ENCODE measurements at places on chromosomes 13 and 19.

DNA sequence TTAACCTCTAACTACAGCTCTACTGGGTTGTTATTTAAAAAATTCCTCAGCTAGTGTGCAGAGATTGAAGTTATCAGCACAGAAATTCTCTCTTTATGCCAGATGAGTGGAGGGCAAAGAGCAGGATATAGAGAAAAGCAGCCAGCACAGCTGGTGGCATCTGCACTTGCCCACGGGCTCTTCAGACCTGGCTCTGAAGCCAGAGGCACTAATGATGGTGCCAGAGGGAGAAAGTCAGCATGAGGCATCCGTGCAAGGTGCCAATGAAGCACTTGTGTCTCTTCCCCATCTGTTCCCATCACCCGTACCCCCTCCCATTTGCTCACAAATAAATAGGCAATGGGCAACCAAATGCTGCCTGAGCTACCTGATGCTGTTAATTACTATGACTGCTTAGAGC is 138.9 kb downstream of the OLFM4 start:
- DNase-seq: no peak

GRCh38 chr19:10086591-10087192 is 575 bp downstream of the SHFL start:
- no peak for DNase-seq

- no peak for DNase-seq
These were observed 23.3 kb downstream of the PRR12 start for GRCh38 chr19:49614096-49614833.

DNA sequence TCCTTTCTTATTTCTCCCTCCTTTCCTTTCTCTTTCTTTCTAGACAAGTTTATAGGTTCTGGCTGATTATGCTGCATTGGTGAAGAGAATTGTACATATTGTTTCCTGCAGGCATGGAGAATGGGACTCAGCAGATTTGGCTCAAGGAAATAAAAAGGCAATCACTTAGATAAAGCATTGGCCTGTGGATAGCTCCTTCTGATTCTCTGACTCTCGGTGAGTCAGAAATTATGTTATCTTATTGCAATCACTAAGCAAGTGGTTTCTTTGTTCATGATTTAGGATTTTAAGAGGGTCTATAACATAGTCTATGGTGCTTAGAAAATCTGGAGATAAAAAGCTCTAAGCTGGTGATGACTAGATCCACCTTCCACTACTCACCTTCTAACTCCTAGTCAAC is 54.0 kb upstream of the POSTN start:
- no peak for DNase-seq

GRCh38 chr13:57314897-57315520 is 148.0 kb downstream of the PRR20E start:
- peak; percentile 3 for DNase-seq

DNA sequence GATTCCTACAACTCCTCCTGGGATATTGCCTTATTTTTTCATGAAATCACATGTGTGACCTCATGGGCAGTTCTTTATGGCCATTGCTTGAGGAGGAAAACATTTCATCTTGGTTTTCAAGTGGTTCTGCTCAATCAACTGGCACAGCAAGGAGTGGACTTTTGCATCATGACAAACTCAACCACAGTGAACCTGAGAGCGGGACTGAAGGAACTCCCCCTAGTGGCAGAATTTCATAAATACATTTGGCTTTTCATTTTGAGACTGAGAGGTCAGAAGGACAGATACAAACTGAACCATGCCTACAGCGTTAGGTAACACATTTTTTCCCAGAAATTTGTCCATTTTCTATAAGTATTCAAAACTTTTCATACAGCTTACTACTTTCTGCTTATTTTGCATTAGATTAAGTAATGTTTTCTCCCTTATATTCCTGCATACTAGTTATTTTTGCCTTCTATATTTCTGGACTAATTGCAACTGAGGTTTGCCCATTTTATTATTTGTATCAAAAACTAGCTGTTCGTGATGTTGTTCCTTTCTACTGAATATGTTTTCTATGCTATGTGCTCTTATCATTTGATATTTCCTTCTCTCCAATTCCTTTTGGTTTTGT is 13.4 kb upstream of the SIGLEC12 start:
- DNase-seq: peak; percentile 47

- no peak for DNase-seq
These were observed 8.4 kb downstream of the NPHS1 start for GRCh38 chr19:35843676-35844481.

DNA sequence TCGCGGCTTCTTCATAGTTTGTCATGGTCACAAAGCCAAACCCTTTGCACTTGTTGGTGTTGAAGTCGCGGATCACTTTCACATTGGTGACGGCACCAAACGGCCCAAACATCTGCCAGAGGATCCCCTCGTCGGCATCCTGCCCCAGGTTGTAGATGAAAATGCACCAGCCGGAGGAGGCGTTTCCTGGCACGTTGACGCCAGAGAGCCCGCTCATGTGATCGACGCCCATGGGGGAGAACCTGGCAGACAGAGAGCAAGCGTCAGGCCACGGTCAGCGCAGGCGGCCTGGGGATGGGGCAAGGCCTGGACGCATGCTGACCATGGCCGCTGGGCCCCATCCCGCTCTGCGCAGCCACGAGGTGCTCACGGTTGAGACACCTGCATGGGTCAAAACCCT is 20.1 kb upstream of the TIMM44 start:
- no peak for DNase-seq

GRCh38 chr19:45195764-45196163 is 17.2 kb downstream of the BLOC1S3 start:
- DNase-seq: no peak

DNA sequence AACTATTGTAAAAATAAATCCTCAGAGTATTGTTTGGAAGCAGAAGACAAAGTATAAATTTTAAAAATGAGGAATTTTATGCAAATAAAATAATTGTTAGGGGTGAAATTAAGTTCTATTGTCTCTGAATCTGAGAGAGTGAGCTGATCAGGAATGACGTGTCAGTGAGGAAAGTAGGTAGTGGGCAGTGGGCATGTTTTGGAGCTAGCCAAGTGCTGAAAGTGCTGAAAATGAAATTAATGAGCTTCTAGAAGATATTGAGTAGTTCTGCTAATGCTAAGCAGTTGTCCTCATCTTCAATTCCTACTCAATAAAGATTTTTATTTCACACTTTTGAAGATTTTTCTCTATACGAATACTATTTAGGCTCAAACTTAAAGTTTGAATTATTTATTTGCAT is 1167.8 kb upstream of the PCDH20 start:
- DNase-seq: no peak

- DNase-seq: no peak
These were observed 161.5 kb downstream of the DLEU7 start for GRCh38 chr13:50682002-50682401.

DNA sequence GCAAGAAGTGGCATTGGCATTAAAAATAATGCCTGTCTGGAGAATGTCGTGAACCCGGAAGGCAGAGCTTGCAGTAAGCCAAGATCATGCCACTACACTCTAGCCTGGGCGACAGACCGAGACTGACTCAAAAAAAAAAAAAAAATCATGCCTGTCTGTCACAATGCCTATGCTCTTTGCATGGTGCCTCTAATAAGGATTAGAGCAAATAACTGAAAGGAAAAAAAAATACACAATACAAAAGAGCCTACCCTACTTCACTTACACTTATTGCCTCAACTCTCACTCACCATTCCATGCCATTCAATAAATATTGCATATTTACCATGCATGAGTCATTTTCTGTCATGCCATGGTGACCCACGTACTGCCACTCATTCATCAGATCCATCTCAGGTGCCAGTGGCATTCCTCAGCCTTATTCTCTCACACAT is 49.1 kb downstream of the TBC1D4 start:
- DNase-seq: no peak

DNA sequence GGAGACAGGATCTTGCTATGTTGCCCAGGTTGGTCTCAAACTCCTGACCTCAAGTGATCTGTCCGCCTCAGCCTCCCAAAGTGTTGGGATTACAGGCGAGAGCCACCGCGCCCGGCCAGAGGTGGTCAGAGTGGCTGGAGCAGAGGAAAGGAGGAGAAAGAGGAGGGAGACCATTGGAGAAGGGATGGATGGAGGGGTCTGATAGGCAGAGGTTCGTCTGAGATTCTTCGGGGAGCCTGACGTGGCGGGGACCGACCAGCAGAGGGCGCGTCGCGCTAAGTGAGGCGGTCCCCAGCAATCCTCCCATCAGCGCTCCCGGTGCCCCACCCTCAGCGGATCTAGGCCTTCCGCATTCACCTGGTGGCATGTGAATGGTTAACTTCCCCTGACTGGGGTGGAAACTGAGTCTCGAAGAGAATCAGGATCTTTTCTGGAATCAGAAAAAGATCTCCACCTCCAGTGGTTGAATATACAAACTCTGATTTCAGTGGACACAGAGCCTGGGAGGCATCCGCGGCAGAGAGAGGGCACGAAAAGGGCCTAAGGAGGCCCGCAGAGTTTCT is 8.8 kb downstream of the GTPBP3 start:
- DNase-seq: peak; percentile 75

DNA sequence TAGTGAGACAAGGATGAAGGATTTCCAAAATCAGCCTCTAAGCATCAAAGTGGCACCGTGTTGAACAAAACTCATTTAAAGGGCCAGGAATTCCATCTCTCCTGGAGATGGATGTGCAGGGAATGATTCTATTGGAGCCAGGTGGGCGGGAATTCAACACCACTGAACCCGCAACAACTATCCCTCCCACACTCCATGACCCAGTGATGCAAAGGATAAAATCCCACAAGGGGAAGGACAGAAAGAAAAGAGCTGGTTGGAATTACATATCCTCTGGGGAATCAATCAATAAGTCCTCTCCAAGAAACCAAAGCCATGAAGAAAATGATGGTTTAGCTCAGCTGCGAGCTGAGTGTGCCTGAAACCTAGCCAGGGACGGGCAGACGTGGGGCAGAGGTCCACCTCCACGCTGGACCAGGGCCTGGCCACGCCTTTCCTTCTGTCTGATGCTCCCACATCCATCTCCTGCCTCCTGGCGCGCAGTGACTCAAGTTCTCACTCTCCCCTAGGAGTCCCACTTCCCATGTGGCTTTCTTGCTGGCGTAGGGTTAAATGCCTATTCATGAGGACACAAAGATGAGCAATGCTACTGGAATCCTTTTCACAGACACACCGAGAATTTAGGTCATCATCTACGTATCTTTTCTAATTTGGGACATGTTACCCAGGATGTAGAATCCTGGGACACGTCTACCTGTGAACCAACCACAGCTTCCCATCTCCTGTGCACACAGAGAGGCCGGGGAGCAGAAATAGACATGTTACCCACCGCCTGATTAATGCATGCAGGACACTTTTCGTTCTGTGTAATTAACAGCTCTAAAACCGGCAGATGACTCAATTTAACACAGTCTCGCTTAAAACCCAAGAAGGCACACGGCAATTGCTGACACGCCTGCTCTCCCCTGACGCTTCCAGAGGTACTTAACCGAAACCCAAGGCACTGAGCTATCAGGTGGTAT is 48.6 kb downstream of the PEPD start:
- no peak for DNase-seq

DNA sequence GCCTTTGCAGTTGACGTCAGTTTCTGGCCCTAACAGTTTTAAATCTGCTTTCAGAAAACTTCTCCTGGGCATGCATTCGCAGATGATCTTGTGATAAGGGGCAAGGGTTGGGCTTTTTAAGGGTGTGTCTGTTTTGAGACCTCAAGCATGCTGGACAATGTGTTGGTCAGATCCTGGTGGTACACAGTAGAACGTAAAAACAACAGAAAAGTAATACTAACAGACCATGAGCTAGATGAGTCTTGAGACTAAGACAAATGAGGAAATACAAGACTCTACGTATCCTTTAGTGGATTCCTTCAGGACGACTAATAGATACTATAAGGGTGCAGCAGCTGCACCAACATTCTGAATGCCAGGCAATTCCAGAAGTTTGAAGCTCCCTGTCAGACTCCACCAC is 237.6 kb downstream of the DNAJC15 start:
- no peak for DNase-seq

DNA sequence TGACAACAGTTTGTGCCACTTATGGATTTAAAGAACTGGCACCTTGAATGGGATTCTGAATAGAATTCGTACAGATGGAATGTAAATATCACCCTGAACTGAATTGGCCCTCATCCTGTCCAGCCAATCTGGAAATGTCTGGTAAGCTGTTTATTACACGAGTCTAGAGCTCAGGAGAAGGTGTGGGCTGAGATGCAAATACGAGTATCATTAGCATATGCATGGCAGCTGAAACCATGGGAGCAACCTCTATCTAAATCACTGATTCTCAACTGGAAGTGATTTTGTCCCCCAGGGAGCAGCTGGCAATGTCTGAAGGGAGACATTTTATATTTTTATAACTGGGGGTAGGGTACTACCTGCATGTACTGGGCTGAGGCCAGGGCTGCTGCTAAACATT is 15.6 kb upstream of the VWA8 start:
- DNase-seq: no peak

- DNase-seq: peak; percentile 51
These were observed 399 bp upstream of the SPTBN4 start for GRCh38 chr19:40466219-40466984.

- DNase-seq: no peak
These were observed 429.0 kb upstream of the MIR17HG start for GRCh38 chr13:90918536-90918935.

- no peak for DNase-seq
These were observed 45.3 kb downstream of the CERS4 start for GRCh38 chr19:8254286-8255001.

DNA sequence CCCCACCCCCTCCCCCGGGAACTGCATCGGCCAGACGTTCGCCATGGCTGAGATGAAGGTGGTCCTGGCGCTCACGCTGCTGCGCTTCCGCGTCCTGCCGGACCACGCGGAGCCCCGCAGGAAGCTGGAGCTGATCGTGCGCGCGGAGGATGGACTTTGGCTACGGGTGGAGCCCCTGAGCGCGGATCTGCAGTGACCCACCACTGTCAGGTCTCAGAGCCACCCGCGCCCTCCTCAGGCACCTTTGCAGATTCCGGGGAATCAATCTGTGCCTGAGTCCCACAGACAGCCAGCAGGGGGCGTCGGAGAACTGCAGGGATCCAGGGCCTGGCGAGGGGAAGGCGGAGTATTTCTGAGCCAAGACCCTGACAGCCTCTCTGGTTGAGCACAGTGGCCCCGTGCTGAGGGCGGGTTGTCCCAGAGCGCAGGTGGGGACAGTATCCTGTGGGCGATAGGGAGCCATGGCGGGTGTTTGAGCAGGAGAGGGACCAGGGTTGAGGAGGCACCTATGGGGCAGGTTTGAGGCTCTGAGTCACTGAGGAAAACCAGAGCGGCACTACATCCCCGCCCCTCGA is 30.4 kb upstream of the CYP4F8 start:
- peak; percentile 61 for DNase-seq

DNA sequence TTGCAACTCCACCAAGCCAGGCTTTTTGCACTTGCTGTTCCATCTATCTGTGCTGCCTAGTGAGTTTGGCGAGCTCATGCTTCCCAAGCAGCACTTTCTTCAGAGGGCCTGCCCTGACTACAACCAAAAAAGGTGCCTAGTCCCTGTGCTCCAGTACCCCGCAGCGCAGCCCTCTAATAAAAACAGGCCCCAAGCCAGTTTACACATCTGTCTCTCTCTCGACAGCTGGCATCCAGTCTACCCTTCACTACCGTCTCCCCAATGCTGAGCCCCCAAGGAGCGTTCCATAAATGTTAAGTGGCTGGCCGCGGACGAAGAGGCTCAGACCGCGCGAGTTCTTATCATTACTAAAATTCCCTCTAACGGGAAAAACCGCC is 512 bp downstream of the MED4 start:
- no peak for DNase-seq

GRCh38 chr13:95317039-95317989 is 16.1 kb upstream of the ABCC4 start:
- DNase-seq: no peak
